Fibroblast of gingiva (primary cell): ENCODE measurements at places on chromosomes 16 and 17.

- DNase-seq: no peak
Measured at GRCh38 chr17:66518677-66519076, 216.3 kb downstream of the PRKCA start.

DNA sequence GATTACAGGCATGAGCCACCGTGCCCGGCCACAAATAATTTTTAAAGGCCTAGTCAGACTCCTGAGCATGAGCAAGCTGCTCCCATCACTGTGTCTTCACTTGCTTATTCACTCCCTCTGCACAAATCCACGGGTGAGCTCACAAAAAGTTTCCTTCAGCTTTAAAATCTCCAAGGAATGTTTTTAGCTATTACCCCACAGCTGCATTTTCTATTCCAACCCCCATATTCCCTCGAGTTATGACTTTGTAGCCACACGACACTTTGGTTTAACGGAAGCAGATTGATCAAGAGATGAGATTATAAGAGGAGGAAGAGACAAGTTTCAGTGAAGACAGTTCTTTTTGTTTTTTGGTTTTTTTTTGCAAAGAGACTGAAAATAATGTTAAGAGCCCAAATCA is 49.1 kb upstream of the SLC25A19 start:
- DNase-seq: no peak

DNA sequence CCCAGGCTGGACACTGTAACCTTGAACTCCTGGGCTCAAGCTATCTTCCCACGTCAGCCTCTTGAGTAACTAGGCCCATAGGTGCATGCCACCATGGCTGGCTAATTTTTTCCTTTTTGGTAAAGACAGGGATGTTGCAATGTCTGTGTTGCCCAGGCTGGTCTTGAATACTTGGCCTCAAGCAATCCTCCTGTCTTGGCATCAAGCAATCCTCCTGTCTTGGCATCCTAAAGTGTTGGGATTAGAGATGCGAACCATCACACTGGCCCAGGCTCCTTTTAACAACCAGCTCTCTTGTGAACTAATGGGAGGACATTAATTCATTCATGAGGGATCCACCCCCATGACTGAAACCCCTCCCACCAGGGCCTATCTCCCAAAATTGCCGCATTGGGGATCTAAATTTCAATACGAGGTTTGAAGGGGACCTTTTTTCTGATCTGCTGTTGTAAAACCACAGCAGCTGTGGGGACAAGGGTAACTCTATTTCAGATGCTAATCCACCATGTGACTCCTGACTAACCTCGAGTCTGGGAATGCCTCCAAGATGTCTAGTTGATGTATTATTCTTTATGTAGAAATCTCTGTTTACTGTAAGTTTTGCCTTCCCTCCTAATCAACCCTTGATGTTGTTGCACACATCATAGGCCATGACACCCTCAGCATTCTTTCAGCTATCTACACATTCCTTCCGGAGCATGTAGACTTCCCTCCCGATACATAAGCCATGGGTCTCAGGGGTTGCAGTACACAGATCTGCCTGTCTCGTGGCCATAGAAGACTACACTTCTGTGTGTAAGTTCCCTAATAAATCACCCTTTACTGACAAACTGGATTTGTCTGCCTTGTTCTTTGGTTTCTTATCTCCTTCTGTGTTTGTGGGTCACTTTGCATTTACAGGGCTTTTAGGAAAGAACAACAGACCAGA is 37.6 kb downstream of the RNF112 start:
- DNase-seq: peak; percentile 94

GRCh38 chr16:21301895-21302291 is 23.8 kb upstream of the CRYM start:
- DNase-seq: no peak

- DNase-seq: no peak
Measured at GRCh38 chr17:14301279-14302090, 604 bp downstream of the HS3ST3B1 start.

- DNase-seq: no peak
Measured at GRCh38 chr17:72182371-72182873, 61.6 kb downstream of the SOX9 start.

DNA sequence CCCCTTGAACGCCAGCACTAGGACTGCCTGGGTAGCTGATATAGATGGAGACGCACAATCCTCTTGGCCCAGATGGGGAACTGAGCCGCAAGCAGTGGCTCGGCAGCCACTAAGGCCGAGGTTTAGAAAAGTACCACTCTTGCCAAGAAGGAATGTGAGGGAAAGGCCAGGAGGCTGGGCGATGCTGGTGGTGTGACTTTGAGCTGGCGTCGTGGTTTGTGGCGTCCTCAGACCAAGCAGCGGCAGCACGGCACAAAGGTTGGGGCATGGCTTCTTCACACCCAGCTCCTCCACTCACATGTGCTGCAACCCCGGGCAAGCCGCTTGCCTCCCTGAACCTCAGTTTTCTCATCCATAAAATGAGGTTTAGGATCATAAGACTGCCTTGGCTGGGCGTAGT is 15.6 kb downstream of the DCAKD start:
- peak; percentile 44 for DNase-seq

GRCh38 chr17:82292251-82293154 is 19.0 kb upstream of the CSNK1D start:
- DNase-seq: peak; percentile 99

- DNase-seq: no peak
Measured at GRCh38 chr17:81026266-81027036, 8.5 kb upstream of the BAIAP2 start.

- DNase-seq: no peak
Measured at GRCh38 chr16:67919622-67920221, 11.9 kb downstream of the CTRL start.

- DNase-seq: peak; percentile 30
Measured at GRCh38 chr17:49496183-49496866, 1.2 kb downstream of the NGFR start.

DNA sequence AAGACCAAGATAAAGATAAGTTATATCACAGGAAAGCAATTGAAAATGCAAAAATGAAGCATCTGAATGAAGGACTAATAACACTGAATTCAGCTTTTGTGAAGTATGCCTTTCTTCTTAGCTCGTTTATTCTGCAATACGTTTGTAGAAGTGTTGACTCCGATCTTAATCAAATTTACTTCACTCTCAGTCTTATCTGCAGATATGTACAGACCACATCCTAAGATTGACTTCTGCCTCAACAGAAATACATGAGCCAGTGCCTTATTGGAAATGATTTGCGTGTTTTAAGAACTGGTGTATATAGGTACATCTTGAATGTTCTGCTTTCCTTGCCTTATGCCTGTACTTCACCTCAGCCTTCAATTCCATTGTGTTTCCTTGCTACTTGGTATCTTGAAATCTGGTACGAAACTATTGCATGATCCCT is 1.3 kb downstream of the ATF7IP2 start:
- DNase-seq: no peak

DNA sequence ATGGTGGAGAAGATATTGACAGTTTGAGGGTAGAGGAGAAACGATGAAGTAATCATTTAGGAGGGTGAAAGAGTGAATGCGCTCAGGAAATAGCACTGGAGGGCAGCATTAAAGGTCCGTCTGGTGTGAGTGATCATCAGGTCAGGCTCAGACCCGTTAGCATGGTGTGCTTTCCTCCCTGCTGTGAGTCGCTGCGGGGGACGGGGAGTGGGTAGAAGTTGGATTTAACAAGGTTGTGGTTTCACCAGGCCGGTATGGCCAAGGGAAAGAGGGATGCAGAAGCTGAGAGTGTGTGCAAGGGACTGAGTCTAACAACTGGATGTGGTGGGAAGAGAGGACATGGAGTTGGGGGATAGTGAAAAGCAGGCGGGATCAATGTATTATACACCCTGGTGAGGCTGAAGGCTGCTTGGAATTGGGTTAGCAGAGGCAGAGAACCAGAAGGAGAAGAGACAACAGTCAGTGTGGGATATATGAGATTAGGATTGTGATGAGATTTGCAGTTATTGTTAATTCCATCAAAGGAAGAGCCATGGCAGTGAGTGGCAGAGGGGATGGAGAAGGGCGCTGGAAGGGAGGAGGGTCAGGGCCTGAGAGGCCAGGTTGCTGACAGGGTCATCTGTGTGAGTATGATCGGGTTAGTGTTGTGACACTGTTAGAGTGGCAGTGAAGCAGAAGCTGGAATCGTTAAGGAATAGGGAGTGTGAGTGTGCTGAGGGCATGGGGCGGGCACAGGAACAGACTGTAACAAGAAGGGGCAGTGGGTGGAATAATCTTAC is 59.0 kb upstream of the TBX2 start:
- DNase-seq: no peak

DNA sequence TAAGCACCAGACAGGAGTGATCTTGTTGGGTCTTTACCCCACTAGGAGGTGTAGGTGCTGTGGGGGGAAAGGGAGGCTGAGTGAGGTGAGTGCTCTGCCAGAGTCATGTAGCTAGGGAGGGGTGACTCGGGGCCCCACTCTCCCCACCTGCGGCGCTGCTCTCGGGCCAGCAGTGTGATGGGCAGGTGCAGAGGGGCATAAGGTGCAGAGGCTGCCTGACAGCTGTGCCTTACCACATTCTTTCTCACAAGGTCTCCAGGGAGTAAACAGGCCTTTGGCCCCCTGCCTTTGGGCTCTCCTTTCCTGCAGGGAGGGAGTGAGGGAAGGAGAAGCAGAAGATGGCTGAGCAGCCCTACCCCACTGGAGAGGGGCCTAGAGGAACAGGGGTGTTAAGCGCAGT is 4.5 kb upstream of the CNP start:
- DNase-seq: no peak

DNA sequence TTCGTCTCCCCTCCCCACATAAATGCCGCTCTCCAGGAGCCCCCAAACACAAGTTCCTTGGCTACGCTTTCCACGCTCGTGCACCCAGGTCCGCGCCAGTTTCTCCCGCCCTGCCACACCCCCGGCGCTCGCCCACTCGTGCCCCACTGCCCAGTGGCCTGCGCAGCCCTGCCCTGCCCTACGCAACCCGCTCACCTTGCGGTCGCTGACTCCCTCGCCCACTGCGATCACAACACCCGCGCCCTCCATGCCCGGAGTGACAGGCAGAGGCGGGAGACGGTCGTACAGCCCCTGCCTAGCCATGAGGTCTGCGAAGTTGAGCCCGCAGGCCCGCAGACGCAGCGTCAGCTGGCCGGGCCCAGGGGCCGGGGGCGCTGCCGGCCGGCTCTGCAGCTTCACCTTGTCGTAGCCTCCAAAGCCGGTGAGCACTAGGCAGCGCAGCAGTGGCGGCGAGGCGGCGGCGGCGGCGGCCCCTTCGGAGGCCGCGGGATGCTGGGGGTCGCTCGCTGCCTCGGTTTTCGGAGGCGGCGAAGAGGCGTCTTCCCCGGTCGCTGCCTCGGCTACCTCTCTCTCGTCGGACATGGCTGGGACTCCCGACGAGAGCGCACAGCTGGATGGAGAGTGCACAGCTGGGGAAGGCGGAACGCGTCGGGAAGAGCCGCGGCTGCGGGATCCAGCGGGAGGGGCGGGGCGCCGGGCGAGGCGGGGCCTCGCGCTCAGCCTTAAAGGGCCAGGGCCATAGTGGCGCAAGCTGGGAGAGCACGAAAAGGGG is at the start of gene VAT1:
TSS of gene VAT1 (minus strand) at position 645 of the 772 bp plus-strand sequence. CDS start at position 582, 63 bp downstream.
- peak; percentile 69 for DNase-seq

- DNase-seq: peak; percentile 53
Measured at GRCh38 chr16:82638095-82638798, 11.5 kb downstream of the CDH13 start.

DNA sequence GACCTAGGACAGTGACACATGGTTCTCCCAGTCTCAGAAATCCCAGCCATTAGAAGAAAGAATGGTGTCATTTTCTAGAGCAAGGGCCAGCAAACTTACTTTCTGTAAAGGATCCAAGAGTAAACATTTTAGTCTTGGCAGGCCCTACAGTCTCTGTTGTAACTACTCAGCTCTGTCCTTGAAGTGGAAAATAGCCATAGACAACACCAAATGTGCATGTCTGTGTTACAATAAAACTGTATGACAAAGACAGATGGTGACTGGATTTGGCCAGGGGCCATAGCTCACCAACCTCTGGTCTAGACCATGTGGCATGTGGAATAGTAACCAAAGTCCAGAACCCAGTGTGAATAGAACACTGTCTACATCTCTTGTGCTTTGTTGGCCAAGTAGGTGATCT is 286.5 kb downstream of the HS3ST4 start:
- DNase-seq: no peak

DNA sequence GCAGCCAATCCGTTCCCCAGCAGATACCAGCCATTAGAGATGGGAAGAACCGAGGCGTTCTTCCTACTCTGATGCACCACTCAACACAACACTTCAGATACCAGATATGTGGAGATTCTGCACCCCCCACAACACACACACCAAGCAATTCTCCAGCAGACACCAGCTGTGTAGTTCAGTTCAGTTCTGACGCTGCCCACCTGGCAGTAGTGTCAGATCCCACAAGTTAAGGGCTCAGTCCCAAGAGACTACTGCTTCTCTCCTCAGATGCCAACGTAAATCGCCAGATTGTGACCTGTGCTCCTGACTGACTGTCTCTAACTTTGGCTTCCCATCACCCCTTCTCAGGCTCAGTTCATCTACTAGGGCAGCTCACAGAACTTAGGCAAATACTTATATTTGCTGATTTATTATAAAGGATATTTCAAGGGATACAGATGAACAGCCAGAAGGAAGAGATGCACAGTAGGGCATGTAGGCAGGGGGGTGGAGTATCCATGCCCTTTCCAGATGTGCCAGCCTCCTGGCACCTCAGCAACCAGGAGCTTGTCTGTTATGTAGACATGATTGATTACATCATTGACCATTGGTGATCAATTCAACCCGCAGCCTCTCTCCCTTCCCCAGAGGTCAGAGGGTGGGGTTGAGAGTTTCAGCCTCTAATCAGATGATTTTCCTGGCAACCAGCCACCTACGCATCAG is 110.6 kb downstream of the PRKCA start:
- no peak for DNase-seq

DNA sequence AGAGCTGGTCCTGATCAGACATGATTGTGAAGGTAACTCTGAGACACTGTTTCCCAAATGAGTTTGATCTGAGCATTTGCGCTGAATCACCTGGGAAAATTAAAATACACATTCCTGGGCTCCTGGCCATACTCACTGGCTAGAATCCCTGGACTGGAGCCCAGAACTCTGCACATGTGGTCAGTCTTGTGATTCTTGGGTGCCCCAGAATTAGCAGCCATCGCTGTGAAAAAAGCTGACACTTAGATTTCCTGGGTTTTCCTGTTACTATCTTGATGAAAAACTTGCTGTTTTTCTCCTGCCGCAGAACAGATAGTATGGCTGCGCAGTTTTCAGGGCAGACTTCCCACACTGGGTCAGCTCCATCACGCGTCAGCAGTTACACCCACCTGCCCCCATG is 24.6 kb downstream of the NECAB2 start:
- peak; percentile 53 for DNase-seq

GRCh38 chr17:39236450-39236927 is 10.7 kb upstream of the STAC2 start:
- no peak for DNase-seq
